Large intestine (tissue), 12 donors: ENCODE measurements at places on chromosomes 3 and 15. TPM values are rescaled to one million over a fixed set of nuclear protein-coding genes. Genes with fewer than 3 reads are reported as not detected.

- DNase-seq = no peak
These were observed 1088.0 kb downstream of the AGBL1 start for GRCh38 chr15:87167706-87168105.

DNA sequence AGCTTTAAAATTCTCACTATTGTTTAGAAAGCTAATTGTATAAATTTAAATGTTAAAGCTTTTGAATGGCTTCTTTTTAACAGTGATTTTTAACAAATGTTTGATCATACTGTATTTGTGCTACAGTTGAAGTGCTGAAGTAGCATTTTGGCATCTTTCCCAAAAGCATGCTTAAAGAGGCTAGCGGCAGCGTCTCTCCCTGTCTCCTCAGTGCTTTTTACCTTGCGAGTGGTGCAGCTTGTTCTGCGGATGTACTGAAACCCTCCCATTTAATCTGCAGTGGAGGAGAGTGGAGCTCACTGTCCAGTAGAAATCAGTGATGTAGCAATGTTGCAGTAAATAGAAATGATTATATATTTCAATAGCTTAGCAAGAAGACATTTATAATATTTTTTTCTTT lies 43.7 kb downstream of the LRRC49 start:
- DNase-seq = no peak

GRCh38 chr3:52682016-52682415 lies 3.7 kb downstream of the PBRM1 start:
- peak; percentile 75 for DNase-seq

- peak; percentile 30 for DNase-seq
These were observed 63.5 kb upstream of the CLDN18 start for GRCh38 chr3:137946356-137946973.

- DNase-seq = no peak
These were observed 1.3 kb upstream of the CPEB1 start for GRCh38 chr15:82648257-82649103.

DNA sequence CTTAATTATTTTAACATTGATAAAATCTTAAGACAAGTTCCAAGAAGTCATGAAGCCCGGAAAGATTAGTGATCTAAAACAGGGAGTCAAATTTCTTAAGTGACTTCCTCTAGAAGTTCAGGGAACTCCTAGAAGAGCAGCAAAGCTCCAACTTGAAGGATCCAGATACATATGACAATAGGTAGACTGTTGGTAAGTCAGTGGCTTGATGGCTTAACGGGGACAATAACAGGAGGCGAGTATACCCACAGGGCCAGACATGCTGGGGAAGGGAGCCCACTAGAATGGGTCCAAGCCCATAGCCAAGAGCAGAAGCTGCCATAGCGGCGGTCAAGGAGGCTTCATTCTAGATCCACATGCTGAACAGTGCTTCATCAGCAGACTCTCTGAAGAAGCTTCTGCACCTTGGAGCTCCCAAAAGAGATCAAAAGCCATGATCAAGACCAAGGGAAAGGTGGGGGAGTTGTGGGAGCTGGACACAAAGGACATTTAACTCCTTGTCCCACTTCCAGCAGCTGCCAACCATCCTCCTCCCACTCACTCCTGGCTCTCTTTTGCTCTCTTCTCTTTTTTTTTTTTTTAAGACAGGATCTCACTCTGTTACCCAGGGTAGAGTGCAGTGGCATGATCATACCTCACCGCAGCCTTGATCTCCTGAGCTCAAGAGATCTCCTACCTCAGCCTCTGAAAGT lies 10.2 kb upstream of the CA12 start:
- no peak for DNase-seq

DNA sequence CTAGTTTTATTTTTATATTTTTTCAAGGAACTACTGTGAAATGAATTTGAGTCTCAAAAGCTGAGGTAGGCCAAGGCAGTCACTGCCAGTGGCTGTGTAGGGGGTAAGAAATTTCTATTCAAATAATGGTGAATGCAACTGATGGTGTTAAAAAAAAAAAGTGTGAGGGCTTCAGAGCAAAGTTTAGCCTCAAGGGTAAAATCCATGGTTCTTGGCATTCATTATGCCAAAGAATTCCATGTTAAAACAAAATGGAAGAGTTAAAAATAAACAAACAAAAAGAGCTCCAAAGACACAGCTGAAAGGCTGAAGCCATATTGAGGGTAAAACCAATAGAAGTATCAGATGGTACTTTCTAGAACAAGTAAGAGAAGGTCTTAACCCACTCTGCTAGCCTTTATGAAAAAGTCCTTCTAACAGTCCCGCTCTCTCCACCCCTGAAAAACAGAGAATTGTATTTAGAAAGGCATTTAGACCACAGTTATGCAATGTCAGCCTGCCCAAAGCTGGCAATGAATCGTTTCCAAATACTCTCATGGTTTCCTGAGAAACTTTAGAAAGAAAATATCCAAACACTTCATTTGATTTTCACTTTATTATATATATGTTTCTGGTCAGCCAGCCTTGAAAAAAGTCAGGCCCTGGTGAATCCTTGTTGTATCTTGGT lies 158.4 kb upstream of the GMNC start:
- DNase-seq = no peak

- no peak for DNase-seq
These were observed 3.7 kb downstream of the TRIM59 start for GRCh38 chr3:160445854-160446253.

DNA sequence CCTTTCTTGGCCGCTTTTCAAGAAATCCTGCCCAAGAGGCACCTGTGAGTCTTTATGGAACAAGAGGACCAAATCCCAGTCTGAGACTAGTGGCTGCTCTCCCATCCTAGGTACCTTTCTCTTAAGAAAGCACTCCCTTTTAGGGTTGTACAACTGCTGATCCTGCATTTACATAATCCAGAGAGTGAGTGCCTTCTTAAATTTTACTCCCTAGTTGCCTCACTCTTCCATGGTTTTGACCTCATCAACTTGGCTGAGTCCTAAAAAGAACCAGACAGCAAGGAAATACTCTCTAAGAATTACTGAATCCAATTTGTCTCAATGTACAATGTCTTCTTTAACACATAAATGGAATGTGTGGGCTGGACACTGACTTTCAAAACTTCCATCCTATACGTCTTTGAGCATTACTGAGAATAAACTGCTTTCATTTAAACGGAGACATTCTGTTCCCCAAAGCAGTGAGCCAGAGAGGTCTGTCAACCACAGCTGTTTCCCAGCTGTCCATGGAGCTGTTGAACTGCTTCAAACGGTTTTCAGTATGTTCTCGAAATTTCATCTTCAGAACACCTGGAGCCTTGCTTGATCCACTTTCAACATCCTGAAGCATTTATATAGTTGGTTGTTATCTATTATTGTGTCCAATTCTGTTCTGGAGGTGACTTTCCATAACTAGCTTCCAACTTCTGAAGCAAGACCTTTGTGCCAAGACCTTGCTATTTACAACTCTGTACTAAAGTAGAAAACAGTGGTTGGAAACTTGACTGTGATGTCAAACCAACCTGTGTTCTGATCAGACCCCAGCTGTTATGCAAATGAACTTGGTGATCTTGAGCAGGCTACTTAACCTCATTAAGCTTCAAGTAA lies 179.1 kb downstream of the SLC9A9 start:
- peak; percentile 22 for DNase-seq

DNA sequence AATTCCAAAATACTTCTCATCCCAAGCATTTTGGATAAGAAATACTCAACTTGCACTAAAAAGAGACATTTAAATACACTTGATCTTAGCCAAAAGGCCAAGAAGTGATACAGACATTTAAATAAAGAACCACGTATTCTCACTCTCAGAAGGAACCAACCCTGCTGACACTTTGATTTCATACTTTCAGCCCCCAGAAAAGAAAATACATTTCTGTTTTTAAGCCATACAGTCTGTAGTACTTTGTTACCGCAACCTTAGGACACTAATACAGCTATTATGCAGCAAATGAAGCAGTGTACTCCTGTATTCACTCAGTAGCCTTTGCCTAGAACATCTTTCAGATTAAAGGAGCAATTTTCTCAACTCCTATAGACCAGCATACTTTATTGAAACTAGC lies 86.7 kb downstream of the TBC1D5 start:
- DNase-seq = no peak

DNA sequence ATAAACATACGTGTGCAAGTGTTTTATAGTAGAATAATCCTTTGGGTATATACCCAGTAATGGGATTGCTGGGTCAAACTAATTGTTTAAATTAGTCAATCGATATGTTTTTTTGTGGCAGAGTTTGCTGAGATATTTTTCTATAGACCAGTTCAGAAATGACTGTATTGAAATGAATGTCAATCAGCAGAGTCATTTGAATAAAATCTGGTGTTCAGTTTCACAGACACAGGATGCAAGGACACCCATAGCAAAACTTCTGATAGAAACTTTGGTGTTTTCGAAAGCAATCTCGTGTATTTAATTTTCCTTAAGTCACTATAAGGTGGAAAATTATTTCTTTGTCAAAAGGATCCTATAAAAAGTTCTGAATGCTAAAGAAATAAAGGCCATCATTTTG lies 434.4 kb downstream of the RAP2B start:
- no peak for DNase-seq

GRCh38 chr3:158717576-158717975 lies 14.7 kb downstream of the RARRES1 start:
- no peak for DNase-seq

- DNase-seq = no peak
These were observed 13.0 kb downstream of the PHLDB2 start for GRCh38 chr3:111871809-111872623.

GRCh38 chr3:64097920-64098319 lies 74.6 kb upstream of the PSMD6 start:
- DNase-seq = no peak

DNA sequence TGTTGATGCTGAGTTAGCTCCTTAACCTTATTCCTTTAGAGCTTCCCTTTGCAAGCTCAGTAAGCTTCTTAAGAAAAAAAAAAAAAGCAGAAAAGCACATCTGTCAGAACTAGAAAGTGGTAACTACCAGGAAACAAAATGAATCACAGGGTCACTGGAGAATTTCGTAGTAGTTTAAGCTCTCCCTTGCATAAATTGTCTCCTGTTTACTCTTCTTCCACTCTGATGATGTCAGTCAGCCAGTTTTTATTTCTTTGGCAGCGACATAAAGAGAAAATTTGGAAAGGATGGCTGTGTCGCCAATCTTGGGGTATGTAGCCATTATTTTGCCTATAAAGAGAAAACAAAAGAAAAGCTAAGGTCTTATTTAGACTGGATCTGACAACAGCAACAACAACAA lies 3.2 kb upstream of the GABRR3 start:
- no peak for DNase-seq

DNA sequence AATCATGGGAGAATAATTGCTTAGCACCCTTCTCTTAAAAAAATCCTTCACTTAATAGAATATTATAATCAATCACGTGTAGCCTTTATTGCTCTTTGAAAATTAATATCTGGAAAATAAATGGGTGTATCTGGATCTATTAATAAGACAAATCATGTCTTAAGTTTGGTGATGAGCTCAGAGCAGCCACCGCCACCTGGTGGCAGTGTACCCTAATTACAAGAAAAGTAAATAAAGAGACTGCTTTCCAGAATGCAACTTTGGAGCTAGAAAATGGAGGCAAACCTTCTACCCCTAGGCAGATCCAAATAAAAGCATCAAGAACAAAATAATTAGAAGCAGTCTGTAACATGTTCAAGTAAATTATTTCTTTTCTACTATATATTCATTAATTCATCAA lies 43.5 kb downstream of the EPHB1 start:
- no peak for DNase-seq

- DNase-seq = no peak
These were observed 9.0 kb upstream of the GNB4 start for GRCh38 chr3:179460260-179460659.

- DNase-seq = no peak
These were observed 68.7 kb downstream of the AAGAB start for GRCh38 chr15:67185621-67186225.

DNA sequence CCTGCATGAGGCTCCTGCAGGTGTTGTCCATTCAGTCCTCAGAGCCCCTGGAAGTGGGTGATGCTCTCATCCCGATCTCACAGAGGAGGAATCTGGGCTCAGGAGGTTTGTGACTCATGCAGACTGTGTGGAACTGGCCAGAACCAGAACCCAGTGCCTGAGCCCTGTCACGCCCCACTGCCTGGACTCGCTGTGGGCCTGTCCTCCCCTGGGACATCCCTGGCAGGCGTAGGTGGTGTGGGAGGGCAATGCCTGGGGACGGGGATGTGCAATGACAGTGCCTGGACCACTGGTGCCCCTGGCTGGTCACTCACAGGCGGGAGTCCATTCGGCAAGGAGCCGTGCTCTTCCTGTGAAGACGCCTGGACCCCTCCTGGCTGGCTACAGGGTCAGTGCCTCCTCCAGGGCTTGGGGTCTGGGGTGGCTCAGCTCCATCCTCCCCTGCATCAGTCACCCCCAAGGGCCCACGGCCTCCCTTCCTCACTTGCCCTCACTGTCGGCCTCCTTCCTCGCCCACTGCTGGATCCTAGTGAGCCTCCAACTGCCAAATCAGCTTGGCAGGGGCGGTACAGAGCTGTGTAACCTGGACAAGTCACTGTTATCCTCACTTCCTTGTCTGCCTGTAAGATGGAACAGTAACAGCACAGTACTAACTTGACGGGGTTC lies 14.9 kb downstream of the PSTPIP1 start:
- DNase-seq = no peak

GRCh38 chr3:181230258-181230657 lies 240.7 kb upstream of the DNAJC19 start:
- DNase-seq = no peak

- DNase-seq = no peak
These were observed 30.2 kb upstream of the AMOTL2 start for GRCh38 chr3:134404366-134404885.

DNA sequence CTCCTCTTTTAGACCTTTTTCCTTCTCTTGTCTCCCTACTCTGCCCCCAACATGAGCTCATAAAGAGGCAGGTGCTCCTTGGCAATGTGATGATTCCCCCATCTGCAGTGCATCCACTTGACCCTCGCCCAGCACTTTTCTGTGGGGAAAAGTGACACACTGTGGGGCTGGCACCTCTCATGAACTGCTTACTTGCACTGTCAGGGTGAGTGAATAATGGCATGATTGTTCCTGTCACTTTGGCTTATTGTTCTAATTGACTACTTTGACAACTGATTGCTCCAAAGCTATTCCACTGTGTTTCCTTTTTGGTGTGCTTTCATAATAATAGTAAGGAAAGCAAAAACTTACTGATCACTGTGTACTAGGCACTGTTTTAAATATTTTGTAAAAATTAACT lies 253.3 kb upstream of the SUCLG2 start:
- no peak for DNase-seq

SELENOS gene
- 83.5 TPM for polyA plus RNA-seq

MORC1 gene
- 0.01 TPM for polyA plus RNA-seq

BFSP2 gene
- not detected for polyA plus RNA-seq

TM4SF18 gene
- 6.6 TPM for polyA plus RNA-seq

GATA2 gene
- polyA plus RNA-seq = 1.9 TPM

ZNF80 gene
- 0.03 TPM for polyA plus RNA-seq

CPB1 gene
- polyA plus RNA-seq = 1.9 TPM
